Suppressor macrophage (primary cell): ENCODE measurements at places on chromosomes 5 and 9.

DNA sequence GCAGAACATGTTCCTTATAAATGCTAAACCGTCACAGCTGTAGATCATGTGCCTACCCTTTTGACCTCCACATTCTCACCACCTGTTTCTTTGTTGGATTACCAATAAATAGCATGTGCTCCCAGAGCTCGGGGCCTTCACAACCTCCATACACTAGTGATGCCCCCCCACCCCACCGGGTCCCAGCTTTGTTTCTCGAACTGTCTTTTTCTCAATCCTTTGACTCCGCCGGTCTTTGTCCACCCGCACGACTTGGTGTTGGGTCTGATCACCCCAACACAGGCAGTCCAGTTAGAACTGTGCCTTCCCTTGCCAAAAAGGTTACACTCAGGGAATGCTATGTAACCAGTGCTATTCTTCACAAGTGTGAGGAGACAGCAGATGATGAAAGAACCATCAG lies 485.9 kb upstream of the C9orf72 start:
- DNase-seq, result no peak

- no peak for DNase-seq
These were observed 780.7 kb downstream of the NR2F1-AS1 start for GRCh38 chr5:92800365-92800764.

GRCh38 chr5:76818844-76819831 lies at the start of gene F2RL1:
Gene F2RL1 (plus strand): TSS chr5:76819030. CDS start chr5:76819183, 153 bp downstream.
- DNase-seq, result peak; percentile 51

DNA sequence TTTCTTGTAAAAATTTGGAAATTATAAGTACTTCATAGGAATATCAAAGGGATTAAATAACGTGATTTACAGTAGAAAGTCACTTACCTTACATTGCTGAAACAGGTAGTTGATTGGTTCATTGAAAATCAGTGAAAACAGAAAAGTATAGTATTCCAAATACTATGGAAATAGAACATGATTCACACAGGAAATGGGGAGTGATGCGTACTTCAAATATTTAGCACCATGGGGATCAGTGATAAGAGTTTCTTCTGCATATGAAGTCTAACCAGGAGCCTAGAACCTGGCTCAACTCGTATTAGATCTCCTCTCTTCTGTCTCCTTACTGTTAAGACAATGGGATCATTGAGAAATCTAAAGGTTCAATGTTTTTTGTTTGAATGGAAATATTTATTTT lies 133.3 kb downstream of the FAM174A start:
- DNase-seq, result no peak

- DNase-seq, result no peak
These were observed 14.9 kb downstream of the TJP2 start for GRCh38 chr9:69188975-69189374.

DNA sequence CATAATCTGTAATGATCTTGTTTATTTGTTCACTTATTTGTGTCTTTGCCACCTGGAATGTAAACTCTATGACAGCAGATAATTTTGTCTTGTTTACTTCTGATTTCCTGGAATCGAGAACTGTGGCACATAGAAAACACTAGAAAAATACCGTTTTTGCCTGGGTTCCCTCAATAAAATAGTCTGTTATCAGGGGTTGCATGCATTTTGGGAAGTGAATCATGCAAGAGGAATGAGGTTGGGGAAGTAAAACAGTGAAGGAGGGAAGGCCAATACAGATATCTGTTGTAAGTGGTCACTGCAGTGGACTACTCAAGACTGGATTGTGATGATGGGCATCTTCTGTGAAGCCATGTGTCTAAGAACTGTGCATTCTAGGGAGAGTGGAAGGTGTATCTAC lies 45.2 kb upstream of the IL6ST start:
- DNase-seq, result peak; percentile 30

DNA sequence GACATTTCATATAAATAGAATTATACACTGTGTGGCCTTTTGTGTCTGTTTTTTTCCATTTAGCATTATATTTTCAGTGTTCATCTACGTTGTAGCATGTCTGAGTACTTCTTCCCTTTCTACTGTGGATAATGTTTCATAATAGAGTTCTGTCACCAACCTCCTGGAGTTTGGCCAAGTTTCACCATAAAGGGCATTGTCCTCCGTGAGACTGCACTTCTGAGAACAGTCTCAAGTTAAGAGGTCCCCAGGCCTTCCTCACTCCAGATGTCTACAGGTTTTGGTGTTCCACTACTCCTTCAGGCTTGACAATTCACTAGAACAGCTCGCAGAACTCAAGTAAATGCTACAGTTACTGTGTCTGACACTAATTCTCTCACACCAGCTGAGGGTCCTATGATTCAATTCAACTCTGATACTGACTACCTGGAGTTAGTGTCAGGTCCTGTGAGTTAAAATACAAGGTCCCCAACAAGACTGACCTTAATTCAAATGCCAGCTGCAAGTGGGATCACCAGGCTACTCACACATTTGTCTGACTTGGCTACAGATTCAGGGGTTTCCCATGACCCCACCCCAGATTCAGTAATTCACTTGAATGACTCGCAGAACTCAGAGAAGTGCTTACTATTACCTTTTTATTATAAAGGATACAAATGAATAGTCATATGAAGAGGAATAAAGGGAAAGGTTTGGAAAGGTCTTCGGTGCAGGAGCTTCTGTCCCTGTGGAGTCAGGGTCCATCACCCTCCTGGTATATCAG lies 31.1 kb downstream of the SLC35A4 start:
- DNase-seq, result peak; percentile 98

DNA sequence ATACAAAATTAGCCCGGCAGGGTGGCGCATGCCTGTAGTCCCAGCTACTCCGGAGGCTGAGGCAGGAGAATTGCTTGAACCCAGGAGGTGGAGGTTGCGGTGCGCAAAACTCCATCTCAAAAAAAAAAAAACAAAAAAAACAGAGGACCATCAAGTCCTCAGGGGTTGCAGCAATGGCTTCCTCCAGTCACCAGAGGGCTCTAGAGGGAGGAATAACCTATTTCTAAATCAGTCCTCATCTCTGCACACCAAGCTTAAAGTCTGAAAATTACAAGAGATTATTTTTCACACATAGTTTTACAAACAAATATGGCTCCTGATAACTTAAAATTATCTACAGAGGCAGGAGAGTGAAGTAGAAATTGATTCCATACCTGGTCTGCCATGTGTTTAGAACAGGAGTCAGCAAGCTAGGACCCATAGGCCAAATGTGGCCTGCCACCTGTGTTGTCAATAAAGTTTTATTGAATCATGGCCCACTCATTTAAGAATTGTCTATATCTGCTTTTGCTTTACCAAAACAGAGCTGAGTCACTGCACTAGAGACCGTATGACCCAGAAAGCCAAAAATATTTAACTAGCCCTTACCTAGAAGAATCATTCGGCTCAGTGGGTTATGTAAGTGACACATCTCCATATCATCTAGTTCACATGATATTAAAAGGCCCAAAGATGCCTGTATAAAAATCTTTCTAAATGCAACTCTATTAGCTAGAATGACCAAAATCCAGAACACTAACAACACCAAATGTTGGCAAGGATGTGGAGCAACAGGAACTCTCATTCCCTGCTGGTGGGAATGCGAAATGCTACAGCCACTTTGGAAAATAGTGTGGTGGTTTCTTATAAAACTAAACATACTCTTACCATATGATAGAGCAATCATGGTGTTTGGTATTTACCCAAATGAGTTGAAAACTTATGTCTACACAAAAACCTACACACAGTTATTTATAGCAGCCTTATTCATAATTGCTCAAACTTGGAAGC lies 207.7 kb downstream of the FRMD3 start:
- DNase-seq, result peak; percentile 19

- no peak for DNase-seq
These were observed 26.2 kb upstream of the MLANA start for GRCh38 chr9:5864446-5864845.

DNA sequence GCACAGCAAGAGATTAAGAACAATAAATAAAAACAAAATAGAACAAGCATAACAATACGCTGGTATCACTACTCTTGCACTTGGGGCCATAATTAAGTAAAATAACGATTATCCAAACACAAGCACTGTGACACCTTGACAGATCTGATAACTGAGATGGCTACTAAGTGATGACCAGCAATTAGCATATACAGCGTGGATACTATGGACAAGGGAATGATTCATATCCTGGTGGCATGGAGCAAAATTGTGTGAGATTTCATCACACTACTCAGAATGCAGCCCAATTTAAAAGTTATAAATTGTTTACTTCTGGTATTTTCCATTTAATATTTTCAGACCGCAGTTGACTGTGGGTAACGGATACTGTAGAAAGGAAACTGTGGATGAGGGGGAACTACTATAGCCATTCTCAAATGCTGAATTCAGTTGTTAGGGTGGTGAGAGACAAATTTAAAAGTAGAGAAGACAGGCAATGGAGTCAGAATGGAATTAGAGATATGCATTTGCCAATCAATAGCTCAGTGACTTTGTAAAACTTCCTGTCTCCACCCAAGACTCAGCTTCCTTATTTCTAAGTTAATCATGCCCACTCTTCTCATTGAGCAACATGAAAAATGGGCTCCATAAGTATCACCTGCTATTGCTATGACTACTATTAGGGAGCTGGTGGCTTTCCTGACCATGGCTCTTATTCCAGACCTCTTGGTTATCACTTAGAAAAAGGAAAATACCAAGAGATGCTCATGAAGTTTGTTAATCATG lies 300.8 kb downstream of the TRIM32 start:
- peak; percentile 54 for DNase-seq

DNA sequence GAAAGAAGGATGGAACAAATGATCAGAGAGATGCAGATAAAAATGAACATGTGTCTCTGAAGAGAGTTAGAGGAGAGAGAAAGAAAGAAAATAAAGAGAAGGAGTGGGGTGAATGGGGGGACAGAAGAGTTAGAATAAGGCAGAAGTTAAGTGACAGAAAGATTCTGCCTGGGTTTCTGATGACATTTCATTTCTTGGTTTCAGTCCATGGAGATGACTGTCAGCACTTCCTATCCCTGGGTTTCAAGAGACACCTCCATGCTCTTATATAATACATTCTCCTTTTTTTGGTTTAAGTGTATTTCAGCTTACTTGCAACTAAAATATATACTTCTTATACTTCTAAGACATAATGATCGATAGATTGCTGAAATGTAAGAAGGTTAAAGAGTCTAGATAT lies 213.0 kb upstream of the IL12B start:
- DNase-seq, result peak; percentile 6

- no peak for DNase-seq
These were observed 5.4 kb downstream of the IPPK start for GRCh38 chr9:92664394-92665152.

DNA sequence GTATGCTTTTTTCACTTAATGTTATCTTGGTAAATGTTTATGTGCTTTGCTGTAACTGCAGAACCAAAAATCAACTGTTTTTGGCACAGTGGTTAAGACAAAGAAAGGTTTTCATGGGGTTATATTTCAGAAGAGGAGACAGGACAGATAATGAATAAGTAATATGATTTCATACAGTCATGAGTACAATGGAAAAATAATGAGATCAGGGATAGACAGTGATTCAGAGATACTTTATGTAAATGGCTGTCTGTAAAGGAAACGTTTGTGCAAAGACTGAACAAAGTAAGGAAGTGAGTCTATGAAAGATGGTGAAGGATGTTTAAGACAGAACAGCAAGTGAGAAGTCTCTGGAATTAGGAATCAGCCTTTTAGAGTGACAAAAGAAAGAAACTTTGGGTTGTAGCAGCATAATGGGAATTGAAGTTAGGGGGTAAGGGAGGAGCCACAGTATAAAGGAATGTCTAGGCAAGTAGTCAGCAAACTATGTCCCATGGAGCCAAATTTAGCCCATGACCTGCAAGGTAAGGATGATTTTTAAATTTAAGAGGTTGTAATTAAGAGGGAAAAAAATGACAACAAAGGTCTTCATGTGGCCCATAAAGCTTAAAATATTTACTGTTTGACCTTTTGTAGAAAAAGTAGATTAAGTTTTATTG lies 55.0 kb downstream of the TNPO1 start:
- no peak for DNase-seq

GRCh38 chr5:179345433-179346321 lies at the start of gene ADAMTS2:
Gene ADAMTS2 (minus strand): TSS chr5:179345461. CDS start chr5:179345328, 133 bp downstream.
- DNase-seq, result peak; percentile 68

- no peak for DNase-seq
These were observed 5.5 kb downstream of the CDK5RAP2 start for GRCh38 chr9:120574473-120574872.

DNA sequence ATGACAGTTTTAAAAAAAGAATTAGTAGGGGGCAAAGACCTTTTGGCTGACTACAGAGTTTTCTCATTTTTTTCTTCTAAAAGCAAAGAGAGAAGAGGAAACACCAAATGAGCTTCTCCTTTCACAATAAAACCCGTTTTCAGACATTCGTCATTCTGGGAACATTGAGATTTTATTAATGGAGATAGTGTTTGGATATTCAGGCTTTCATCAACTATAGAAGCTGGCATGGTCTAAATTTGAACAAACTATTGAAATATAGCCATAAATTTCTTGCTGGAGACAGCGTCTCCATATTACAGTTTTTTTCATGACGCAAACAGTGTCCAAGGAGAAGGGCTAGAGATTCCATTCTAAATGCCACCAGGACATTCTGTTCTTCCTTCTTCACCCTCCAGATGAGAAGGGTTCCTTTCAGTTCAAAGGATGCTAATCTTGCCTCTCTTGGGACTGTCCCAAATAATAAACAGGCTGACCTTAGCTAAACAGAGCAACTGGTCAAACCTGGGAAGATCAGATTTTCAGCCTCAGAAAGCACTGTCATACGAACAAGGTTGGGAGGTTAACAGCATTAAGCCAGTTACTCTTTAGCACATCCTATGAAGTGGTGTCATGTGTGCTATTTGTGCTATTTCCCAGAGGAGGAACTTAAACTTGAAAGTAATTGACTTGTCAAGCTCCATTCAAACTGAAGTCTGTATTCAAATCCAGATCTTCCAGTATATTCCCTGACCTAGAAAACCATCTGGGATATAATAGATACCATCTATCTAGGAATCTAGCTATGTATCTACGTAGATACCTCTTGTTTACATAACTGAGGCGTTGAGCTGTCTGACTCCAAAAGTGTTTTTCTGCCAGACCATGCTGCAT lies 125.6 kb downstream of the LPAR1 start:
- DNase-seq, result peak; percentile 35

DNA sequence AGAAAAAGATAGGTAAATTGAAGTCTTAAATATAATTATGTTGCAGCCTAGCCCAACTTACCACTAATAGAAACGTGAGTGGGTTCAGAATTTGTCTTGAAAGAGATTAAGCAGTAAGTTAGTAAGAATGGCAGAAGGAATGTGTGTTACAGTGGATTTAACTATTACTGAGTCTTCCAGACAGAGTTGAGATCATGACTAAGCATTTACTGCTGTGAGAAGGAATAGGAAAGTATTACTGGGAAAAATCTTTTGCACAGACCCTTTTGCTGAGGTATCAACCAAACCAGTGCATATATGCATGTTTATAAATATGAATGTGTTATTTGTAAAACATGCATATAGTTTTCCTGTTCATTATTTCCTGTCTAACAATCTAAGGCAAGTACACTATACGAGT lies 112.8 kb upstream of the EFNA5 start:
- DNase-seq, result no peak
